Osteoblast (primary cell): ENCODE measurements at places on chromosomes 1 and 21.

- peak; percentile 58 for DNase-seq
Measured at GRCh38 chr1:2979191-2980072, 41.8 kb upstream of the ACTRT2 start.

DNA sequence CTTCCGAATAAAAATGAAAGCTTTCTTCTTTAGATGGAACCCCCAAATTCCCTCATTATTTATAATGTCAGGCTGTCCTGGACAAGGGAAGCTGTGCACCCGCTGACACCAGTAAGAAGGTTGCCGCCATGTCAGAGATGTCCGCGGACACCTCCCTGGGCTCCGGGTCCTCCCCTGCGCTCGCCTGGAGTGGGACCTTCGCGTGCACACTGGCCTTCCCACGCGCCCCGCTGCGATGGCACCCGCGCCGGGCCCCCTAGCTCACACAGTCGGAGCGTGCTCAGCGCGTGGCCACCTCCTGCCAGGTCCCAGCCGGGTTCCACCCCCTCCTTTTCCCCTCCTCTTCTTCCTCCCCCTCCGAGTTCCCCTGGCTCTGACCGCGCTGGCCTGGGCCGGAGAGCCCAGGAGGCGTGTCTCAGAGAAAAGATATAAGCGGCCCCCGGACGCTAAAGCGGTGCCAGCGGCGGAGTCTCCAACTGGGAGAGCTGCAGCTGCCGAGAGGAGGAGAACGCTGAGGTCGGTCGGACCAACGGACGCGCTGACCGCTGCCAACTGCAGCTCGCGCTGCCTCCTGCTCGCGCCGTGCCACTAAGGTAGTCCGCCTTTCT lies at the start of gene G0S2:
G0S2 (plus strand) TSS at position 456 of the 608 bp plus-strand sequence. CDS start 273 bp downstream, outside the sequence.
- DNase-seq, result peak; percentile 87

DNA sequence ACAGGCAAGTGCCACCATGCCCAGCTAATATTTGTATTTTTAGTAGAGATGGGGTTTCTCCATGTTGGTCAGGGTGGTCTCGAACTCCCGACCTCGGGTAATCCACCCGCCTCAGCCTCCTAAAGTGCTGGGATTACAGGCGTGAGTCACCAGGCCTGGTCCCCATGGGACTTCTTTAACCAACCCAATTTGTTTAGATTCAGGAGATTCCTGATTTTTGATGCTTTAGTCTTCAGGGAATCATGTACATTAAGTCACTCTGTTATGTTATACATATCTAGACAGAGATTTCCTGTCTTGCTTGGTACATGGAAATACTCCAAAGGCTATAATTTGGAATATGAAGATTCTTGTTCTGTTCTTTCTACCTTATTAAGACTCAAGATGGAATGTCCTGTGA lies 202.4 kb upstream of the L1TD1 start:
- no peak for DNase-seq

DNA sequence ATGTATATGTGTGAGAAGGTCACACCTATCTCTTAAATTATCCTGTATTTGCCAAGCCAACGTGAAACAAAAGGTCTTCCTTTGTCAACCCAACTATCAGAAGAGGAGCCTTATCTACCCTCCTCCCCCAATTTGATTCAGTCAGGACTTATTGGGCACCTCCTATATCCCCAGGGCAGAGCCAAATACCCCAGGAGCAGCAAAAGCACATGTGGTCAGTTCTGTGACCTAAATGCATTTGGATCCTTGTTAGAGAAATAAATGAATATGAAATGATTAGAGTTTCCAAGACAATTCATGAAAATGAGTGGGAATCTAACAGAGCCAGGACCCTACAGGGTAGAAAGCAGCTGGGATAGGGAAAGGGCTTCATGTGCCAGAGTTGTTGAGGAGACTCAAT lies 37.0 kb upstream of the KCND3 start:
- DNase-seq, result no peak
